ENCODE measurements at places on chromosomes 13 and 19.

DNA sequence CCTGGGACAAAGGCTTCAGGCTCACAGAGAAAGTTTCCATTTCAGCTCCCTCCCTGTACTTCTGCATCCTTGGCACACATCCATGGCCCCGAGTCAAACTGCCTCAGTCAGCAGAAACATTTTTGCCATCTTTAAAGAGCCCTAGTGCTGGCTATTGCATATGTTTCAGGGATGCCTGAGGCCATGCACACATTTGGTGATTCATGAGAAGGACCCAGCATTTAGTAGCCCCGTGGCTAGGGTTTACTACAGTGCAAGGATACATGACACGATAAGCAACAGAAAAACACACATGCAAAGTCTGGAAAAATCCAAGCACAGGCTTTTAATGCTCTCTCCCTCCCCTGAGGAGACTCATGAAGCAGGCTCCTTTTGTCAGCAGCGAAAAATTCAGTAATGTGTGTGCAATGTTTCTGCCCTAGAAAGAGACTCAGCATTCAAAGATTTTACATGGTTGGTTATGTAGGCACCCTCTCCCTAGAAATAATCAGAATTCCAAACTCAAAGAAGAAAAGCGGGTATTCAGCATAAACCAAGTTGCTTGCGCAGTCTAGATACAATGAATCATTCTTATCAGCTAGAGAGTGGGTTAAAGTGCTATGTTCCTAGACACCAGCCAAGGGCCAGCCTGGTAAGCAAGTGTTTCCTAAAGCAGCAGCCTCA lies 17.6 kb downstream of the ACOD1 start:
- DNase-seq = no peak

DNA sequence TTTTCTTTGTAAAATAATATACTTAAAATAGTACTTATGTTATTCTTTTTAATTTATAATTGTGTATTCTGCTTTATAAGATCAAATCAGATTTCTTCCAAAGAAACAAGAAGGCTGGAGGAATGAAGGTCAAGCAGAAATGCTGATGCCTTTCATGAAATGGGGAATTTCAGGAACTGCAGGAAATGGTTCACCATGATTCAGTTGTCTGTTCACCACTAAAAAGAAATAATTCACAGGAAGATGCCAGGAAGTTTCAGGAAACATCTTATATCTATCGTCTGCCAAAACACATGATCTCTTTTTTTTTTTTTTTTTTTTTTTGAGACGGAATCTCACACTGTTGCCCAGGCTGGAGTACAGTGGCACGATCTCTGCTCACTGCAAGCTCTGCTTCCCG lies 15.7 kb upstream of the SCEL start:
- DNase-seq = no peak

DNA sequence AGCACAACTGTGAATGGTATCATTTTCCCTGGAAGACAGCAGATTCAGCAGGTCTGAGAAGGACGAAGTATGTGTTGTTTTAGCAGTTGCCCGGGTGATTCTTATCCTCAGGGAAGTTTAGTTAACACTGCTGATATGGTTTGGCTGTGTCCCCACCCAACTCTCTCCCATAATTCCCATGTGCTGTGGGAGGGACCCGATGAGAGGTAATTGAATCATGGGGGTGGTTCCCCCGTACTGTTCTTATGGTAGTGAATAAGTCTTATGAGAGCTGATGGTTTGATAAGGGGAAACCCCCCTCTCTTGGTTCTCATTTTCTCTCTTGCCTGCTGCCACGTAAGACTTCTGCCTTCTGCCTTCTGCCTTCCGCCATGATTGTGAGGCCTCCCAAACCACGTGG lies 81.0 kb upstream of the UBAC2 start:
- DNase-seq = no peak

- DNase-seq = no peak
These were observed 811.5 kb upstream of the ATXN8OS start for GRCh38 chr13:69296130-69296529.

- no peak for DNase-seq
These were observed 395.8 kb upstream of the GPC6 start for GRCh38 chr13:92830821-92831220.

DNA sequence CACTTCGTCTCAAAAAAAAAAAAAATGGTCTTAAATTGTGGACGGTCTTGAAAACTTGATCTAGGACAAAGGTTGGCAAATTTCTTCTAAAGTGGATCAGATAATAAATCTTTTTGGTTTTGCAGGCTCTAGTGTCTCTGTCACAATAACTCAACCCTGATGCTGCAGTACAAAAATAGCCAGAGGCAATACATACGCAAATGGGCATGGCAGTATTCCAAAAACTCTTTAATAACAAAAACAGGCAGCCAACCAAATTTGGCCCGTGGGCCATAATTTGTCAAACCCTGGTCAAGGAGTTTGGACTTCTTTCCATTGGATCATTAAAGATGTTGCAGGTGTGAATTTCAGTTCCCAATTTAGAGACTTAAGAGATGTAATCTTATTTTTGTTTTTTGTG lies 93.5 kb upstream of the MRI1 start:
- DNase-seq = no peak

DNA sequence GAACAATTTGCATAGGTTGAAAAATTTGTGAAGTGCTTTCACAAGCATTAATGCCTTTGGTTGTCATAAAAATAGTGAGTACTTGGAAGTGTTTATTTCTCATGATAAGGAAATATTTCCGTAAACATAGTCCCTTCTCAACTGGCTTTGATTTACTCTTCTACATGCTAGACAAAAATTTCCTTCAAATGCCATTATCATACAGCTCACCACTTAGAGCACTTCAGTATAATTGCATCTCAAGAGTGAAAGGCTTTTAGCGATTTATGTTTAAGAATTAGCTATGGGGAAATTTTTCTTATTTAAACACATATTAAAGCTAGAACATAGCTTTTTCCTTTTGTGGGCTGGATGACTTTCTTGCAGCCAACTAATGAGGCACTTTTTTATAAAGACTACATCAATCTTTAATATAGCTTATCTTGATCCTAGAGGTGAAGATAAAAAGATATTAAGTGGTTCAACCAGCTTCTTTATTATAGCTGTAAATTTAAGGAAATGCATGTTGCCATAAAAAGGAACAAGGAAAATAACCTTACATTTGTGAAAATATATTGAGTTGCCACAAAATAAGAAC lies 656.8 kb downstream of the SLITRK6 start:
- no peak for DNase-seq

- no peak for DNase-seq
These were observed 179.4 kb downstream of the KLF12 start for GRCh38 chr13:73954808-73955207.

DNA sequence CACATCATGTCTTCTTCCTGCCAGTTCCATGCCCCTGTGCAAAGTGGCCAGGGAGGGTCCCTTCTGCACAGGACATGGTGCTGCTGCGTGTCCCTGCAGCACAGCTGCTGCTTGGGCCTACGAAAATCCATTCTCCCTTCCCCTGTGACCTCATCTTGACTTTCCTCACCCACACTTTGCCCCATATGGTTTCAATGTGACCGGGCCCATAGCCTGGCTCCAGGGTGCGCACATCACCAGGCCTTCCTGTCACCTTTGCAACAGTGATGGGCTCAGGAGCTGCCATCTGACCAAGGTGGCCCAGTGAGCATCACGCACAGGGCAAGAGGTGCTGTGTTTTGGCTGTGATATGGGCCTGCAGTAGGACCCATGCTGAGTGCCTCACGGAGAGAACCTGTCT lies 10.8 kb downstream of the PPP1R12C start:
- DNase-seq = no peak

DNA sequence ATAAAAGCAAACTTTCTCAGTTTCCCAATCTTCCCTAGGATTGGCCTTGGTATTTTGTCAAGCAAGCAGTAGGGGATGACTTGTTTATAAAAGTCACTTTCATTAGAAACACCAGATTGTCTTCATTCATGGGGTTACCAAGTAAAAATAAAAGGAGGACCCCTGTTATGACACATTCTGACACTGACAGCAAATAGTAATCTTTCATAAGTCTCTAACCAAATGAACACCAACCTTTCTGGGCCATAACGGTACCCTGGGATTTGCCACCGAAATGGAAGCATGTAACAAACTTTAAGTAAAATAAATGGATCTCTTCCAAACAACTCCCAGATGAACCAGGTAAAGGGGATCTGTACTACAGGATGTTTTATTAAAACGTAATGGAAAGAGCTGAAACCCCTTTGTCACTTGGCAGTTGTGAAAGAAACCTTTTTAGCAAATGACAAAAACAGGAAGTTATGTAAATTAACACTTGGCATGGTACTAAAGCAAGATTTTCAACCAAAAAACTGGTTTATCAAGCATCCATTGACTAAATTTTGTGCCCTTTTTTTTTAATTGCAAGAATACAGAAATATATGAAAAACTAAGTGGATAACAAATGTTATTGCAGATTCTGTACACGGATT lies 335.6 kb downstream of the RBM26 start:
- no peak for DNase-seq

DNA sequence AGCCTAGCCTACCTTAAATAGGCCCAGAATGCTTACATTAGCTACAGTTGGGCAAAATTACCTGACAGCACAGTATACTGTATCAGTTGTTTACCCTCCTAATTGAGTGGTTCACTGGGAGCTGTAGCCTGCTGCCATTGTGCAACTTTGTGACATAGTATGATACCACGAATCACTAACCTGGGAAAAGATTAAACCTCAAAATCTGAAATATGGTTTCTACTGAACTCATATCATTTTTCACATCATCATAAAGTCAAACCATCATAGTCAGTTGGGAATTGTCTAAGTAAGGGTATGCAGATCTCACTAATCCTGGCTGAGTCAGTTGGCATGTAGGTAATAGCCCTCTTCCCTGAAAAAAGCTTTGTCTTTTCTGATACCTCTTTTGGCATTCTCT lies 9.2 kb downstream of the PAN3 start:
- DNase-seq = no peak

- DNase-seq = peak; percentile 97
These were observed at the start of gene UBXN6 for GRCh38 chr19:4457654-4458395. TSS of gene UBXN6 (minus strand) at chr19:4457794. CDS start at chr19:4457697, 97 bp downstream.

- no peak for DNase-seq
These were observed 287 bp upstream of the B3GLCT start for GRCh38 chr13:31199527-31199848.

- no peak for DNase-seq
These were observed 46.7 kb upstream of the MEDAG start for GRCh38 chr13:30859326-30859725.

DNA sequence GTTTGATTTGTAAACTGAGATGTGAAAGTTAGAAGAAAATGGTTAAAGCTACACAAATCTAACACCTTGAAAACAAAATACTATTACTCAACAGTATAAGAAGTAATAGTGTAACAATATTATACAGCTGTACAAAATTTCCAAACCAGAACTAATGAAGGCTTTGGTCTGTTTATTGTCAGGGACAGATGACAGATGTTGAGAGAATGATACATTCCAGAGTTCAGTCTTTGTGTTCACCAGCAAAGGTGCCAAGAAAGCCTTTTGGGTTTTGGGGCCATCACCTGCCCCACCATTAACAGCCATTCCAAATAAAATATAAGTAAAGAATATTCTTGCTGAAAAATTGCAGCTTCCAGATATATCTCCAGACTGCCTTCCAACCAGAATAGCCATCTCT lies 439.3 kb downstream of the PCDH20 start:
- no peak for DNase-seq

- DNase-seq = no peak
These were observed 3.9 kb upstream of the ACOD1 start for GRCh38 chr13:76944456-76944855.

GRCh38 chr13:58767566-58767965 lies 1136.0 kb downstream of the PCDH17 start:
- no peak for DNase-seq

Measured in activated CD8-positive, alpha-beta memory T cell treated with anti-CD3 and anti-CD28 coated beads, Interleukin-2, amount 50 U/mL, for 4 hours (primary cell).